ENCODE measurements at places on chromosomes 13 and 19. TPM values are rescaled to one million over a fixed set of nuclear protein-coding genes. Genes with fewer than 3 reads are reported as not detected.

DNA sequence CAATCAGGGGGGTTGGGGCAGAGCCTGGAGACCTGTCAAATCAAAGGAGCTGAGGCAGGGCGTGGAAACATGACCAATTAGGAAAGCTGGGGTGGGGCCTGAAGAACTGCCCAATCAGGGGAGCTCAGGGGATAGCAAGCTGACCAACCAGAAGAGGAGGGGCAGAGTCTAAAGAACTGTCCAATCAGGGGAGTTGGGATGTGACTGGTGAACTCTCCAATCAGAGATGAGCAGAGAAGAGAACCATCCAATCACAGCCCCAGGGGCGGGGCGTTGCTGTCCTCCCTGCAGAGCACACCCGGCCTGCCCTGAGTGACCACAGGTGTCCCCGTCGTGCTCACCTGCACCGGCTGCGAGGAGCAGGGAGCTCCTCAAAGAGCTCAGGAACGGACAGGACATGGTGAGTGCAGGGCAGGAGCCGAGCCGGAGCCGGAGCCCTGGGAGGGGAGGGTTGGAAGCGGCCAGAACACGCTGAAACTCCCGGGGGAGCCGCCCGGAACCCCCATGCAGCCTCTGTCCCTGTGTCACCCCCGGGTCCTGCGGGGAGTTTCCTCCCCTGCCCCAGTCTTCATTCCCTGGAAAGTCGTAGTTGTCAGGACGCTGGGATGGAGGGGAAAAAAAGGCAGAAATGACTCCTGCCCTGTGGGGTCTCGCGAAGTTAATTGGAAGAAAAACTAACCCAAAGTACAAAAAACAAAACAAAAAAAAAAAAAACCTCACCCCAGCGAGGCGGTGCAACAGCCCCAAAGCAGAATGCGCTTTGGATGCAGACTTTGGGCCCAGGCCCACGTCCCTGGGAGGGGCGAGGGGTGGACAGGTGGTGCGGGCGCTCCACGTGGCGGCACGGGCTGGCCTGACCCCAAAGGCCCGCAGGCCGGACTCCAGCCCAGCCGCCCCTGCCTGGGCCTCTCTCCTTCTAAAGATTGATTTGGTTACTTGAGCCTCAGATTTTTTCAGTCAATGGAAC lies at the start of gene ZNF556:
TSS of gene ZNF556 (plus strand) at position 311 of the 967 bp plus-strand sequence. CDS start at position 398, 87 bp downstream.
- no peak for DNase-seq

DNA sequence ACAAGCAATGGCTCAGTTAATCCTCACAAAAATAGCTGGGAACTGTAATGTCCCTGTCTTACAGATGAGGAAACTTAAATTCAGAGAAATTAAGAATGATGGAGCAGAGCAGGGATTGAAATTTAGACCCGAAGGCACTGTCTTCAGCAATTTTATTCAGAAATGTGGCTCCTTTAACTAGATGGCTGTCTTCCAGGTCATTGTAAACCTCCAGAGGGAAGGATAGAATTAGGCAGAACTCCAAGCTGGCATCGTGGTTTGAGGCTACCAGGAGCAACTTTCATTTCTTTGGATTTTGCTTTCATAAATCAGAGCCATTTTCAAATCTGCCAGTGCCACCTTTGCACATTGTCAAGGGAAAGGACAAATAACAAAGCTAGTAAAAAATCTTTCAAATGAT lies 339.0 kb downstream of the DCT start:
- DNase-seq: no peak

DNA sequence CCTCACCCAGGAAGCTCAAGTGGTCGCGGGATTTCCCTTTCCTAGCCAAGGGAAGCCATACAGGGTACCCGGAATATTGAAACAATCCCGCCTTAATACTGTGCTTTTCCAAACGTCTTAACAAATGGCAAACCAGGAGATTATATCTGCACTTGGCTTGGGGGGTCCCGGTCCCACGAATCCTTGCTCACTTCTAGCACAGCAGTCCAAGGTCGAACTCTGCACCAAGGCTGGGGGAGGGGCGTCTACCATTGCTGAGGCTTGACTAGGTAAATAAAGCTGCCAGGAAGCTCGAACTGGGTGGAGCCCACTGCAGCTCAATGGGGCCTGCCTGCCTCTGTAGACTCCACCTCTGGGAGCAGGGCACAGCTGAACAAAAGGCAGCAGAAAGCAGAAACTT lies 1644.8 kb downstream of the PCDH9 start:
- DNase-seq: no peak

The AZU1 gene
- total RNA-seq: not detected

The CBLC gene
- 36.5 TPM for total RNA-seq

GRCh38 chr13:106163426-106163825 lies 372.0 kb downstream of the EFNB2 start:
- no peak for DNase-seq

- no peak for DNase-seq
Observed at GRCh38 chr13:82687884-82688283, 1194.4 kb downstream of the SLITRK1 start.

DNA sequence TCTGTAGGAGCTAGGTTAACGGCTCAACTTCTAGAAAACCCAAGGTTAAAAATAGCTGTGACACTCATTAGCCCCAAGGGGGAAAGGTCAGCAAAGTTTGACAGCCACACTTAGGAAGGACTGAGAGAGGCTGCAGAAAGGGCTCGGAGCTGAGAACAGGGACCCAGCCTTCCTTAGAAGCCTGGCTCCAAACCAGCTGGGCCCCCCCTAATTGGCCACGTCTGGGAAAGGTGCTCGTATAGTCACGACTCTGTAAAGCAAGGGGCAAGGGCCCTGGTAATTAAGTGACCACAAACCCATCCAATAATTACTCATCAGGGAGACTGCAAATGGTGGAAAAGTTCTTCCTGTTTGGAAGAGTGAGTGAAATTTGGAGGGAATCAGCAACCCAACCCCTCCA lies 90.5 kb downstream of the RNASEH2B start:
- no peak for DNase-seq

The CLDND2 gene
- total RNA-seq: 1.3 TPM

The IZUMO4 gene
- 3.4 TPM for total RNA-seq

The CGB8 gene
- not detected for total RNA-seq

The BSPH1 gene
- total RNA-seq: not detected

All from mucosa of descending colon (tissue), 3 donors.